ENCODE measurements at places on chromosomes 7 and 10. TPM values are rescaled to one million over a fixed set of nuclear protein-coding genes. Genes with fewer than 3 reads are reported as not detected.

Gene CCSER2
- polyA plus RNA-seq, result 28.6 TPM

Gene LRRD1
- polyA plus RNA-seq, result 0.14 TPM

Gene CTBP2
- 89.2 TPM for polyA plus RNA-seq

Gene IKZF1
- polyA plus RNA-seq, result 1.1 TPM

Gene NUTM2A
- 1.3 TPM for polyA plus RNA-seq

Gene SLC26A3
- polyA plus RNA-seq, result 0.39 TPM

Gene CPED1
- 43.3 TPM for polyA plus RNA-seq

DNA sequence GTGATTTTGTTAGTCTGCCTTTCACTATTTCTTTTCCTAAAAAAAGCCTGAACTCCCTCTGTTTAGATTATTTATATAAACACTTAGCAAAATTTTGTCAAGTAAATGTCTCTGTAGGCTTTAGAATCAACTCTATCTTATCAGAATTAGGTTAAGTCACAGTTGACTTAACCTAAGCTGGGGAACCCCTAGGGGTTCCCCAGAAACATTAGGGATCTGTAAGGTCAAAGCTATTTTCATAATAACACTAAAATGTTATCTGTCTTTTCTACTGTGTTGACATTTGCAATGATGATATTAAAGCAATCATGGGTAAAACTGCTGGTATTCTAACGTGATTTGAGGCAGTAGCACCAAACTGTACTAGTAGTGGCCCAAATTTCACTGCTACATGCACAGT lies 24.3 kb downstream of the DYNC1I1 start:
- DNase-seq, result no peak

GRCh38 chr7:129949292-129950133 lies 3.2 kb downstream of the UBE2H start:
- peak; percentile 83 for DNase-seq

GRCh38 chr10:59036311-59037017 lies 140.0 kb upstream of the PHYHIPL start:
- DNase-seq, result no peak

- no peak for DNase-seq
These were observed 440.8 kb upstream of the C7orf33 start for GRCh38 chr7:148149730-148150129.

- DNase-seq, result no peak
These were observed 674.4 kb downstream of the TYW1 start for GRCh38 chr7:67671006-67671548.

GRCh38 chr7:158651968-158652565 lies 52.5 kb downstream of the NCAPG2 start:
- DNase-seq, result no peak

DNA sequence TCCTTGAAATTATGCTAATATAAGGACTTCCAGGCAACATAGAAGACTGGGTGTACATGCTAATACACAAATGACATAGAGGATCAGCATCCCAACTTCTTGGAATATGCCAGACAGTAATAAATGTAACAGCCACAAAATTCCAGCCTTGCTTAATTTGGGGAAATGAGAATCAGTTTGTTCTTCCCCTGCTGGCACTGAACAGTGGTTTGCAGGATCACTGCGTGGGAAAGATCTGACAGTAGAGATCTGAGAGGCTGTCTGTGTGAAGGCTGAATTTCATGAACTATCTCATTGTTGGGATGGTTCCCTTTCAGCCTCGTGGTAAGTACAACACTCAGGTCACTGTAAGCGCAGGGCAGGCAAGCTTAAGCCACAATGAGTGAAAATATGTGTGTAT lies 1078.0 kb downstream of the LRMDA start:
- DNase-seq, result no peak

GRCh38 chr10:3222068-3222467 lies 49.5 kb upstream of the PITRM1 start:
- DNase-seq, result no peak

GRCh38 chr10:93461109-93461806 lies 20.9 kb downstream of the MYOF start:
- DNase-seq, result no peak

GRCh38 chr10:16950656-16951601 lies 133.7 kb upstream of the RSU1 start:
- no peak for DNase-seq

DNA sequence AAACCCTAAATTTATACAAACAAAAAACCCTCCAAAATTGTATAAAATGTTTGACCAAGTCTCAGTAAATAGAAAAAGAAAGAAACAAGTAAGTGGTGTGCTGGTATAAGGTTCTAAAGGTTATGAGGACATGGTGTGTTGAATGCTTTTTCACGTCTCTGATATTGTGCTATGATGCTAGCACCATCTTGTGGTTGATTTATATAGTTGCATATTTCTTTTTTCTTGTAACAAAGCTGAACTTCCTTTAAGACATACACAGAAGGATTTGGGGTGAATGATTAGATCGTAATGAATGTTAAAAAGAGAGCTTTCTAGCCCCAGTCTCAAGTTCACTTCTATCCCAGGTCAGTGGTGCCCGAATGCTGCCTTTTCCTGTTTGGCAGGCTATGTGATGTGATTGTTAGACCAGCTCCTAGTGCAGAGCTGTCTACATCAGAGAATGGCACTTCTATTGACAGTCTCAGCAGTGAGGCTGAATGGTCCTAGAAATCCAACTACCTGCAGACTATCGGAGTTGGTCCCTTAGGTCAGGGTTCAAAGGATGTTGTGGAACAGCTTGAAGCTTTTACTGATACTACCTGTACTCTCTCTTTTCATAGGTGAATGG lies 25.0 kb downstream of the VTI1A start:
- DNase-seq, result peak; percentile 8

DNA sequence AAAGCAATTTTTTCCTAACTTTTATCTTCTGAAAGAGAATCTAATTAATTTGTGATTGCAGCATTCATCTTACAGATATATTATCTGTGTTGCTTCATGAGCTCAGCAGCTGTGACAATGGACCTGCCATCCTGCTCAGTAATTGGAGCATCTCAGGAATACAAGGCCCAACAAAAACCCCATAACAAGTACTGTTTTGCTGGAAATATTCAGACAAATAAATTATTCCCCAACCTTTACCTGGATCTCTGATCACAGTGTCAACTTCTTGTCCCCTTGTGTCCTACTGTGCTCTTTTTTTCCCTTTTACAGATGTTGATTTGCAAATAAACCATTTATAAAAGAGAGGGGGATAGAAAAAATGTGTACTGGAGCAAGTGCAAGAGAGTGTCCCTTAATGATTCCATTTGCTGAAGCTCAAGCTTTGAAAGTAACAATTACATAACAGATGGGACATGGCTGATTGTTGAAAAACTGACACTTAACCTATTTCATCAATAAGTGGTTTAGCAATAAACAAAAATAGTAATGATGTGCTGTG lies 1063.4 kb upstream of the GHITM start:
- no peak for DNase-seq

- peak; percentile 9 for DNase-seq
These were observed 455.3 kb downstream of the REEP3 start for GRCh38 chr10:63976538-63976937.

DNA sequence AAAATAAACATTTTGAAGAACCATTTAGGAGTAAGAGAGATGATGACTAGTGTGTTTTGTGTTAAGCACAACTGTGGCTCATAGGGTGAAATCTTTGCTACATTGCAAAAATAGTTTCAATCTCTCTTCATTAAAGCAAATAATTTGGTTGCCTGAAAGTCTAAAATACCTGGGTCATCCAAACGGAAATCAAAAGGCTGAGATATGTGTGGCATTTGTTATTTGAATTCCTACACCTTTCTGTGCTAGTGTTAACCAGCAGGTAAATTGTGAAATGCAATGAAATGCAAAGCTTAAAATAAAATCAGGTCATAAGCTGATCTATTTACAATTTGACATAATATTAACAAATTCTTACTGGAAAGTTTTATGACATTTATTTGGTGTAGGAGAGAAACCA lies 40.9 kb upstream of the SEMA3E start:
- DNase-seq, result no peak

DNA sequence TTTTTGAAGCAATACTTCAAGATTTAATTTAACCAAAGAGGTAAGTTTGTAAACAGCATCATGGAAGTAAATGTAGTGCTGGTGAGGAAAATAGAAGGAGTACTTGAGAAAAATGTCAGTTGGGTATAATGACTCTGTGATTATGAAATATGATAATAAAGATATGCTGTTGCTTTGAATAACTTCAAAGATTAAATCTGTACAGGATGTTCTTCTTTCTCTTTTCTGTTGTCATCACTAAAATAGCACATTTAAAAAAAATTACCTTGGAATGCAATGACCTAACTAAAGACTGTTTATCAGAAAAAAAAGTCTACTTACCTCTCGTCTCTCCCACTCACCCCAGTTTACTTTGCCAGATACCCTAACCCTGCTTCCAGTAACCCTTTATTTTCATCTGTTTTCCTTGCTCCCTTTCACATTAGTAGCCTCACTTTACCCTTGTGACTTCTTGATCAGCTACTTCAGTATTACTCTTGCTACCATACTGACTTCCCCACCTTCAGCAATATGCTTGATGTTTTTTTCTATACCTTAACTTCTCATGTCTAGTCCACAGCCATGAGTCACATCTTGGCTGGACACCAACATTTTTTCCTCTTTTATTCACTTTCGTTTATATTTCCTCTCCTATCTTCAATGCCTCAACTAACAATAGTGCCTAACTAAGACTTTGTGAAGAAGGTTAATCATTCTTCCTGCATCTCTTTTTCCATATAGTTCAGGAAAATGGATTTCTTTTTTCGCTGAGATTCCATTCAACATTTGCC lies 29.7 kb upstream of the TAS2R16 start:
- DNase-seq, result no peak

- no peak for DNase-seq
These were observed 40.4 kb upstream of the INPP5A start for GRCh38 chr10:132497063-132497680.

GRCh38 chr7:132433301-132433700 lies 143.0 kb downstream of the PLXNA4 start:
- DNase-seq, result no peak

- DNase-seq, result no peak
These were observed 1.4 kb upstream of the MMD2 start for GRCh38 chr7:4960363-4960762.

- no peak for DNase-seq
These were observed 211.0 kb upstream of the KLF14 start for GRCh38 chr7:130944997-130945396.

GRCh38 chr10:74255214-74255613 lies 104.2 kb downstream of the ADK start:
- DNase-seq, result no peak

DNA sequence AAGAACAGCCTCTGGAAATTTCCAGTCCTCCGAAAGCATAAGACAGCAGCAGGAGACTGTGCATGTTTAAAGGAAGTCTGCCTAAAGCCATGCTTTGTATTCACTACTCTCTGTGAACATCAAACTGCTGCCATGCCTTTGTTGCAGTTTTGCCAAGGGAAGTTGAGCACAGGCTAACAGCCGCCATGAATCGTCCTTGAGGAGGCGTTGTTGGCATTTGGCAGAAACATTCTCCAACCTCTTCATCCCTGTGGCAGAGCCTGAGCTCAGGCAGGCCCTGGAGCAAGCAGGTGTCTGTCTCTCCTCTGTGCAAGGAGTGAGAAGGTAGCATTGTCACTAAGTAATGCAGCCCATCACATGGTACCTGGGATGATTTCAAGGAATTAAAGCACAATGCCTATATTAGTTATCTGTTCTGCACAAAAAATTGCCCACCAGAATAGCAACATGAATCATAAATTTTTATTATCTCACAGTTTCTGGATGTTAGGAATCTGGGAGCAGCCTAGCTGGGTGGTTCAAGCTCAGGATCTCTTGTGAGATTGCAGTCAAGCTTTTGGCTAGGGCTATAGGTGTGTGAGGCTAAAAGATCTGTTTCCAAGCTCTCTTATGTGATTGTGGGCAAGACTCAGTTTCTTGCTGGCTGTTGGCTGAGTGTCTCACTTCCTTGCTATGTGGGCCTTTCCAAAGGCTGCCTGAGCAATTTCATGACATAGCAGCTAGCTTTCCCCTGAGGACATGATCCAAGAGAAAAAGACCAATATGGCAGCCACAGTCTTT lies 46.5 kb upstream of the KIAA1217 start:
- DNase-seq, result no peak

DNA sequence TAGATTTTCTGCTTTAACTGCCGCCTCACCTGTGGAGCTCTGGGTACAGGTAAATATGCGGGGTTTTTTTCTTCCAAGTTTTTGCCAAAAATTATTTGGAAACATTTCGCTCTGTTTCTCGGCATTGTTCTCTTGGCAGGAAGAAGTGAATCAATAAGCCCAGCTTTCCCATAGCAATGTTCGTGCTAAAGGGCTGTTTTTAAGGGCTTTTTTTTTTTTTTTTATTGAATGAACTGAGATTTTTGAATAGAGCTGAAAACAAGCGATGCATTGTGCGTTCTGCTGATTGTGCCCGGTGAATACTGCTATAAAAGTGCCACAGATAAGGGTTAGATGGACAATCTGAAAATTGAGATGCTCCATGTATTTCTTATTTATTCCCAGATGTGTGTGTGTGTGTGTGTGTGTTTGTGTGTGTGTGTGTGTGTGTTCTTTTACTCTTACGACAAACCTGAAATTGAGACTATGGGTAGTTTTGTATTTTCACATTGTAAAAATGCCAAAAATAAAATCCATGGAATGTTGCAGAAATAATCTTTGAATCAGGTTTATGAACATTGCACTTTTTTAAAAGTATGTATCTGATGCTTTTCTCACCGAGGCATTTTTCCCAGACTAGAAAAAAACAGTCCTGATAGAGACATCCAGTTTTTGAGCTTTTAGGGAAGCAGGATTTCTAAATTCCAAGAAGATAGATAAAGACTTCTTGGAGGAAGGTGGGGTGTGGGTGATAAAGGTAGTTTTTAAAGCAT lies 30.5 kb downstream of the KIAA1217 start:
- DNase-seq, result no peak

DNA sequence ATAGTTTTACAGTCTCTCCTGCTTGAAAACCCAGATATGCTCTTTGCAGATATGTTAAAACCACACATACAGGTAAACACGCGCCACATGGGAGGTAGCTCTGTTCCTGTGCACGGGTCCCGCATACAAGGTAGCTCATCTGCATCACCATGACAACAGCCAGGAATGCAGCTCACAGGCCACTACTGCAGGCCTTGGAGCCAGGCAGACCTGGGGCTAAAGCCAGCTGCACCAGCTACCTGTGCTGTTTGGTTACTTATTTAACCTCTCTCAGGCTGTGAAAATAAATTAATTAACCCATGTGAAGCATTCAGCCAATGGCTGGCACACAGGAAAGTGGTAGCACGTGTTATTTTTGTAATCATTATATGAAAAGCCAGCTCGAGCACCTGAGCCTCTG lies 428.3 kb downstream of the TNS3 start:
- peak; percentile 56 for DNase-seq

Measured in renal cortex interstitium (tissue), 15 donors.